ENCODE measurements at places on chromosomes 6 and 20.
A peak's percentile ranks its signal among the peaks of the same experiment; 100 is the strongest.

GRCh38 chr20:36932476-36933426, 18.8 kb downstream of the SAMHD1 start:
- DNase-seq: no peak

GRCh38 chr20:43198607-43199006, 8.9 kb upstream of the PTPRT start:
- no peak for DNase-seq

DNA sequence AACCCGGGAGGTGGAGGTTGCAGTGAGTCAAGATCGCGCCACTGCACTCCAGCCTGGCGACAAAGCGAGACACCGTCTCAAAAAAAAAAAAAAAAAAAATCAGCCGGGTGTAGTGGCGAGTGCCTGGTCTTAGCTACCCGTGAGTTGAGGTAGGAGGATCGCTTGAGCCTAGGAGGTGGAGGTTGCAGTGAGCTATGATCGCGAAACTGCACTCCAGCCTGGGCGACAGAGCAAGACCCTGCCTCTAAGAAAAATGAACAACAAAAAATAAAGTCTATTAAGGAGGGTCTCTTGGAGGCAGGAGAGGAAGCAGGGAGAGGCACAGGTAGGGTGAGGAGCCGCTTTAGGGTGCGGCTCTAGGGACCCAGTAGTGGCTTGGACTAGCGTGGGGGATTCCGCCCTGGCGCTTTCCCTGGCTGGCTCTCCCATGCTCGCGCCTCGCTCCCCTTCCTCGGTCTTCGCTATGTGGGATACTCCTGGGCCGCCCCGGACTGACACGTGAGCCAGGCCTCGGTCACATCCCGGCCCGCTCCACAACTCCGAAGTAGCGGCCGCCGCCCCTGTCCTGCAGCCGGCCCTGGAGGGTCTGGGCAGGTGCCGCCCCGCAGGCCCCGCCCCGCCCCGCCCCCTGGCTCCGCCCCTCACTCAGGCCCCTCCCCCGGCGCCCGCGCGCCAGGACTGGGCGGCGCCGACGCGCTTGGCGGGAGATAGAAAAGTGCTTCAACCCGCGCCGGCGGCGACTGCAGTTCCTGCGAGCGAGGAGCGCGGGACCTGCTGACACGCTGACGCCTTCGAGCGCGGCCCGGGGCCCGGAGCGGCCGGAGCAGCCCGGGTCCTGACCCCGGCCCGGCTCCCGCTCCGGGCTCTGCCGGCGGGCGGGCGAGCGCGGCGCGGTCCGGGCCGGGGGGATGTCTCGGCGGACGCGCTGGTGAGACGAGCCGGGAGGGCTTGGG, at the start of gene MYBL2:
Gene MYBL2 (plus strand): TSS at position 739 of the 953 bp plus-strand sequence. CDS start 170 bp downstream, at position 909.
- DNase-seq: peak; percentile 73

- no peak for DNase-seq
These were observed 416.1 kb downstream of the TBC1D32 start for GRCh38 chr6:120918137-120918536.

GRCh38 chr6:9437836-9438235, 977.0 kb downstream of the TFAP2A start:
- DNase-seq: no peak

DNA sequence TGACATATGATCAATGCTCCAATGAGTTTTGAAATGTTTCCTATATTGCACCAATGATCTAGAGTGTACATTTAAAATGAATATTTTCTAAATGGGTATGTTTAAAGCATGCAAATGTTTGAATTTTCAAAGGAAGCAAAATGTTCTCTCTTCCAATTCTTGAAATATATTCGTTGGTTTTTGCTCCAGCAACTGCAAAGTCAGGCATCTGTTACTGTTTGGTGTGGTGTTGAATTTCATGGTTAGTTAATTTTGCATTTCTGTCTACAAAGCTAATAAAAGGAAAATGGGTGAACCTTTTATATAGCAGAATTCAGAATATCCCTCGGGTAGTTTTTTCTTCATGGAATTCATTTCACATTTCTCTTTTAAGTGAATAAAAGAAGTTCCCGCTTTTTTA, 1018.3 kb downstream of the GRIK2 start:
- no peak for DNase-seq

DNA sequence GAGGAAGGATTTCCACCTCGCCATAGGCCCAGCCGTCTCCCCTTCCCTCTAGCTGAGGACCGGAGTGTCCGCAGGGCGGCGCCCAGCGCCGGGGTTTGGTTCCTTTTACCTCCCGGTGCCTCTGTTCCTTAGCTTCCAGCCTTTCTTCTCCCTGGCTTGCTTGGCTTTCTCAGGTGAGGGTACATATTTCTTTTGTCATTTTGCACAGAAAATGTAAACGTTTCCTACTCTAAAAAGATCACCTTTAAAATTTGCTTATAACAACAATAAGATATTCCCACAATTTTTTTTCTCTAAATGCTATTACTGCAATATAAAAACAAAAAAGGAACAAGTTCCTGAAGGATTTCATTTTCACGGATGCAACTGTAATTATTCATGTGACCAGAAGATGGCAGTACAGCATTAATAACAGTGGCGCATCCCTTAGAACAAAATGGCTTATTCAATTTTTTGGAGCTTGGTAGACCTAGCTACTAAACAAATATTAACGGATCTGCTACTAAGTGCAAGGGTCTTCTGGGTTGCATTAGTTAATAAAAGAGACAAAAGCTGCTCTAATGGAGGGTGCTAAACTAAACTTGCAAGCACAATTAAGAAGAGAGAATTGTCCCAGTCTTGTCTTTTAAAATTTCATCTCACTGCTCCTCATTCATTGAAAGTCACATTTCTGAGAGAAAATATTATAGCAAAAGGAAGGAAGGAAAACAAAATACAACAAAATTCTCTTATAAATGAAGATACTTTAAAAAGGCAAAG, 172.9 kb downstream of the ADGRG6 start:
- peak; percentile 44 for DNase-seq

DNA sequence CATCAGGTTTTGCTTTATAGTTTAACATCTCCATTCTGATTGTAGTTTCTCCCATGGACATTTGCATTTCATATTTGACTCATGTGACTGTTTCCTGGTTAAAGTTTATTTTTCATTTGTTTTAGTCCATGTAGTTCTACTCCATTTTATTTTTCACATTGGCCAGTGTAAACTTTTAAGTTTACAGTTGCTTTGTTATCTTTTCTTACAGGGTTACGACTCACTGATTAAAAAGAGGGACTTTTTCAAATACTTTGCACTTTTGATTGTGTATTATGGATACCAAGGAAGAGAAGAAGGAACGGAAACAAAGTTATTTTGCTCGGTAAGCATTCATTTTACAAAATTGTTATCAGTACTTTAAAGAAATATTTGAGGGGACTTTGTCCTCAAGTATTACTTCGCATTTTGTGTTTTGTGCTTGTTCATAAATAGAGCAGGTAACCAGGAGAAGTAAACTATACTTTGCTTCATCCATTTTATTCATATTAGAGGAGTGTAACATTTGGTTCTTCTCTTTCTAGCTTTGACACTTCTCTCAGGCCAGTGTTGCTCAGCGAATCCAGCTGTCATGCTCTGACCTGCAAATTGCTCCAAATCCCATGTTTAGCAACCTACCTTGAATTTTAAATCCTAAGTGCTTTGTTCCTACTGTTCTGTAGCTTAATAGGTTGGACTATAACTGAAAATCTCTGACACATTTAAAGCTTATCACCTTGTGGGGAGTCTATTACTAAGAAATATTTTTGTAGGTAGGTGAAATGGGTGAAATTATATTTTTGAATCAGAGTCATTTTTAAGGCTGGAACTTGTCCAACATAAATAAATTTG, 24.5 kb downstream of the NCOA7 start:
- DNase-seq: no peak

DNA sequence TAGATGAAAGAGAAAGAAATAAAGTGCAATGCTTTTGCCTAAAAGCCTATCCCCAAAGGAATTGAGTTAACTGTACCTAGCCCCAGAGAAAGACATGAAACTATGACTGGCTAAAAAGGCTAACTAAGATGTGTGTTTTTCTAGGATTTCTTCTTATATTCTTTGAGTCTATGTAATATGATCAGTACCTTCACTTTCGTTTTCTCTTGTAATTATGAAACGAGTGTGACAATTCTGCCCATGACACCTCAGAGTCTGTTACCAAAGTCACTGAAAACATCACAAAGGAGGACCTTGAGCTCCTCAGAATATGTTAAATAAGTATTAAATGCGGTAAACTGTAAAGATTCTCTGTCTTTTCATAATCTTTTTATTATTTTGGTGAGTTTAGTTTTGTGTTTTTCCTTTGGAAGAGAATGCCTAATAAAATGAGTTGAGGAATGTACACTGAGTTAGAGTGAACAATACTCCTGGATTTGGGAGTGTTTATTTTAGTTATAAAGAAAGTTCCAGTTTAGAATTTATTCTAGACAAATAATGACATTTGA, 141.3 kb downstream of the FUT9 start:
- DNase-seq: peak; percentile 16

DNA sequence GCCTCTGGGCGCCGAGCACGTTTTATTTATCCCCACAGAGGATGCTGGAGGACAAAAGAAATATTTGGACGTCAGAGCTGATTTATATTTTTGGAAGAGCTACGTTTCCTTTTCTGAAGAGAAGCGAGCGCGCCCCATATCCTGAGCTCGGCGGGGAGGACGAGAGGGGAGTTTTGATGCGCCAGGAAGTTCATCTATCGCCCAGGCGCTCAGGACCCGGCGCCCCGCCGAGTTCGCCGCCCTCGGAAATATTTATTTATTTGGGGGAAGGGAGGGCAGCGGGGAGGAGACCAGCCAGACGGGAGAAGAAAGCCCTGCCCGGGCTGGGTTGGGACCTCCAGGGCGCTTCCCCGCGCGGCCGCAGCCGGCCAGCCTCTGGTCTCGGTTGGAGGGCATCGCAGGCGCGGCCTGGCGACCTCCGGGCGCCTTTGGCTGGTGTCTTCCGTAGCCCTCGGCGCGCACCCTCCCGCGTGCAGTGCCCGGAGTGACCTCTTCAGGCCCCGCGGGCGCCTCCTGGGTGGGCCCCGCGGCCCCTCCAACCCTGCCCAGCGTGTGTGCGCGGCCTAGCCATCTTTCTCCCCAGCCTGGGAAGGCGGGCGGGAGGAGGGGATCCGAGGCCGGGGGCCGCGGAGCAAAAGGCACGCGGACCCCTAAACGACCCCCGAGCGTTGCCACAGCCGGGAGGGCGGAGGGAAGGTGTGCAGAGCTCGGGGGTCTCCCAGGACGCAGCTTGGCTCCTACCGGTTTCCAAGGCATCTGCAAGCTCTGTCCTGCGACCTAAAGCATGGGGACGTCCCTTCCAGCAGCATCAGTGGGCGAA, 5.4 kb upstream of the FOXF2 start:
- no peak for DNase-seq

DNA sequence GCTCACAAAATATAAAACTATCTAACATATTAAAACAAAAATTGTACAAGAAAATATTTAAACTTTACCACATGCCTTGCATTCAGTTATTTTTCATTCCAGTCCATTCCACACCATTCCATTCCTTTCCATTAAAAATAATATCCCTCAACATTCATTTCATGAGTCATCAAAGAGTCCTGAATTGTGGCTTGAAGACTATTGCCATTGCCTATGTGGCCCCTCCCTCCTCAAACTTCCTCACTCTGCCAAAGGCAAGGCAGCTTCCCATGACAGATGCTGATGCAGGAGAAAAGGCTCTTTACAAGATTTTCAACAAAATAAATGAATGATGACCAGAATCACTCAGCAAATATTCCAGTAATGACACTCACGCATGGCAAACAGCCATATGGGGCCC, 31.7 kb downstream of the IL20RA start:
- DNase-seq: no peak

DNA sequence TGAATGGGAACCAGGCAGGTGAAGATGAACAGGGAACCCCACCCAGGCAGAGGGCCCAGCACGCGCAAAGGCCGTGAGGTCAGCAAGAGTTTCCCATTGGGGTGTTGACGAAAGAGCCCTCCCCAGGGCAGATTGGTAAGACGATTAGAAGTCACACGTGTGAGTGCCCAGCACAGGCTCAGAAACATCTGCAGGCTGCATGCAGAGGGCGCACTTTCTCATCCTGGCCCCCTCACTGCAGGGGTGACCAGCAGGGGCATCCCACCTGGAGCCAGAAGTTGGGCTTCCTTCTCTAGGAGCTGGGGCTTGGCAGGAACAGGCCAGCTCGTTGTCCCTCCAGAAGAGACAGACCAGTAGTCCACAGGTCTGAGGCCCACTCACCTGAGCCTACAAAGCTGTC, 38.4 kb downstream of the VSTM2L start:
- no peak for DNase-seq

- DNase-seq: peak; percentile 16
These were observed 19.8 kb downstream of the BFSP1 start for GRCh38 chr20:17511401-17511800.

DNA sequence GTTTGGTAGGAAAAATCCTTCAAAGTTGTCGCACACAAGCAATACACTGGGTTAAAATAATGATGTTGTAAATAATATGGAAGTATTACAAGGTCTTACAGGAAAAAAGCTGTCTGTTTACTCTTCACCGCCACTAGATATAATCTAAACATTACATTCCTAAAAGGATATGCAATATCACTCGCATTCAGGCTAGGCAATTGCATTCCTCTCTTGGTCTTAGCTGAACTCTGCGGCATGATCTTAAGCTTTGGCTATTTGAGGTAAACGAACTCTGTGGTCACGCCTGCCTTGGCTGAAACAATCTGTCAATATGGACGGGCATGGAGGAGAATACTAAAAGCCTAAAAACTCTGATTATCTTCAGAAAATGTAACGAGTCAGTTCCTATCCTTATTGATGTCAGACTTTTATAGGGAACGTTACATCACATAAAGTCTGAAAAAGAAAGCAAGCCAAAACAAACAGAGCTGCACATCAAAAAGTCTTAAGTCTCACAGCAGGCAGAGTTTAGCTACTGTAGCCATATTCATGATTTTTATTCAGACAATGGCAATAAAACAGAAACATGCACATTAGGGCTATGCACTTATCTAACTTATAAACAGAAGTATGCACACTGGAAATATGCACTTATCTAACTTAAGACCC, 30.8 kb upstream of the FILIP1 start:
- DNase-seq: no peak

DNA sequence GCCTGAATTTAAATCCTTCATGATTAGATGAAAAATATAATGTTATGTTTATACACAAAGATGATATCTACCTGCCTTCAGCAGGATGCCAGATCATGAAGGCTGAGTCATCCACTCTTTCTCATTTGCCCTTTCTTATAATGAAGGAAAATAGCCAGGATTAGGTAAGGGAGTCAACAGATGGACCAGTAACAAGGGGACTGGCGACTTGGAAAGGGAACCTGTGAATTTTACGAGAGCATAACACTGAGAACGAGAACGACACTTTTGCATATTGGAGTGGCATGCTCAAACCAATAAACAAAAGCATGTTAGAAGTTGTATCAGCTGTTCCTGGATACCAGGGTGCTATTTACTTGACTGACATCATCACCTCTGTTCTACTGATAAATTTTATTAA, 154.0 kb downstream of the LAMP5 start:
- DNase-seq: no peak

DNA sequence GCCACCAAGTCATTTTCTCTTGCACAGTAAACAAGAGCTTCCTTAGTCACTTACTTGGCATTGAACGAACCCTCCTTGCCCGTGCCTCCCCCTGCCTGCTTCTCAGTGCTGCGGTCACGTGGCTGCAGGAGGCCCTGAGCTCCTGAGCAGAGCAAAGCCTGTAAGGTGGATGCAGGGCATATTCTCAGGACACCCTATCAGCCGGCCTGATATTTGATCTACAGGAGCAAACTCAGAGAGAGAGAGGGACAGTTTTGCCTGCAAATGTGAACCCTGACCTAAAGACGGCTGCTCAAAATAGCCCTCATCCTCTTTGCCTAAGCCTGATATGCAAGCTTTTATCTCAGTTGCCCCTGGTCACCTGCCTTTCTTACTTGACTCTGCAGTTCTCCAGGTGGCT, 93.0 kb upstream of the POPDC3 start:
- DNase-seq: no peak

- DNase-seq: peak; percentile 57
These were observed 60.2 kb downstream of the CTCFL start for GRCh38 chr20:57464642-57465211.

GRCh38 chr20:3027987-3028386, 15.4 kb upstream of the GNRH2 start:
- DNase-seq: no peak

All from CD4-positive, alpha-beta T cell treated with Interleukin-4 for 1 hour (primary cell).